ENCODE measurements at places on chromosomes 4 and X.

DNA sequence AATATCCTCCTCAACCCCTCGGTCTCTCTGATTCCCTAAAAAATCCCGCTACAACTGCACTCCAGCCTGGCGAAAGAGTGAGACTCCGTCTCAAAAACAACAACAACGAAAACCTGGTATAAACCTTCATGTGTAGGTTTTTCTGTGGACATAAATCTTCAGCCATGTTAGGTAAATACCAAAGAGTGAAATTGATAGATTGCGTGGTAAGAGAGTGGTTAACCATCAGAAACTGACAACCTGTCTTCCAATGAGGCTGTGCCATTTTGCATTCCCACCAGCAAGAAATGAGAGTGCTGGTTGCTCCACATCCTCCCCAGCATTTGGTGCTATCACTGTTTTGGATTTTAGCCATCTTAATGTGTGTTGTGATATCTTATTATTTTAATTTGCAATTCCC, 10.9 kb downstream of the TBC1D19 start:
- DNase-seq = no peak

DNA sequence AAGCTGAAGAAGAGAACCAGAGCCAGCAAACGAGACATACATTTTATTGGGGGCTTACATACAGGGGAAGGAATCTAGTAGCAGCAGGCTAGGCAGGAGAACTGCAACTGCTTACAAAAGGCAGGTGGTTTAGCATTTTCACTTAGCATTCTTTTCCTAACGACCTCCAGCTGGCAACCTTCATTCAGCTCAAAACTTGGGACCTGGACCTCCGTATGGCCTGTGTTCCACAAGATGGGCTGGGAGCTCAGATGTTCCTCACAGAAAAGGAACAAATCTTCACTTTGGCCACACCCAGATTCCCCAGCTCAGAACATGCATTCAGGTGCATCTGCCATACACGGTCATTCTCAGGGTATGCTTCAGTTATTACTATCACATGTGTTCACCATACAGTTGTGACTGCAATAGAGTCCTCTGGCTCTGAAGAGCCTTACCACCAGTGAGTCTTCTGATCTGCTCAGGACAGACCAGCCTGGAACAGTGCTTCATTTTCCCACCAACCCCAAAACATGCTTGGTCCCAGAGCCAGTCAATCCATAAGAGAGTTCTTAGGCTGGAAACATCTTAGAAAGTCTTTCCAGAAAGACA, 29.6 kb upstream of the AP1AR start:
- DNase-seq = no peak

DNA sequence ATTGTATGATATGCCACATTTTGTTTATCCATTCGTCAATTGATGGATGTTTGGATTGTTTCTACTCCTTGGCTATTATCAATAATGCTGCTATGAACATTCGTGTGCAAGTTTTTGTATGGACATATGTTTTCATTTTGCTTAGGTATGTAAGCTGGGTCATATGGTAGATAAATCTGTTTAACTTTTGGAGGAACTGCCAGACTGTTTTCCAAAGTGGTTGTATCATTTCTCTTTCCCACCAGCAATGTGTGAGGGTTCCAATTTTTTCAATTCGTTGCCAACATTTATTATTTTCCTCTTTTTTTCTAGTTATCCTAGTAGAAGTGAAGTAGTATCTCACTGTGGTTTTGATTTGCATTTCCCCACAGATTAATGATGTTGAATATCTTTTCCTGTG, 71.8 kb downstream of the DIAPH2 start:
- no peak for DNase-seq

DNA sequence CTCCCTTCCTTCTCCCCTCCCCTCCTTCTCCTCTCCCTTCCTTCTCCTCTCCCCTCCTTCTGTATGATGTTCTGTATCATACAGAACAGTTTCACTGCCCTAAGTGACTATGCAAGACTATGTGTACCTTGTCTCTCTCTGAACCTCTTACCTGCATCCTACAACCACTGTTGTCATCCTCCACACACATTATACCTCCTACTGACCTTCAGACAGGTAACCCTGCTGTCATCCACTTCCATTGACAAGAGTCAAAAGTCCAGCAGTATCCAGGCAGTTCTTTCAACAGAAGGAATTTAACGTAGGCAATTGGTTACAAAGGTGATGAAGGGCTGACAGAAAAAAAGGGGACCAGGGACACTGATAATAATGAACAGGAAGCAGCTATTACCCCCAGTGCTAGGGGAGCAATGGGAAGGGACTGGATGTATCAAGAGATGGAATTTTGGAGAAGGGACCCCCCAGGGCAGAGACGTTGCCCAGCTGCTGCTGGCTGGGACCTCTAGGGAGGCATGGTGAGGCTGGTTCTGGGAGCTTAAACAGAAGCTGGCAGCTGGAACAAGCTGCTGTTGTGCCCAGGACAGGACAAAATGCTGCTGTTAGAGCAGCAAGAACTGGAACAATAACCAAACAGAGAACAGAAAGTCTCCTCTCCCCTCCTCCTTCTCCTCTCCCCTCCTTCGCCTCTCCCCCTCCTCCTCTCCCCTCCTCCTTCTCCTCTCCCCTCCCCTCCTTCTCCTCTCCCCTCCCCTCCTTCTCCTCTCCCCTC, 84.7 kb downstream of the DCTD start:
- no peak for DNase-seq

- DNase-seq = no peak
These were observed 51.5 kb downstream of the NPNT start for GRCh38 chr4:105946771-105947170.

GRCh38 chr4:43816116-43816515, 632.5 kb downstream of the KCTD8 start:
- no peak for DNase-seq

- DNase-seq = no peak
These were observed 502.7 kb upstream of the SMIM31 start for GRCh38 chr4:164251257-164251656.

DNA sequence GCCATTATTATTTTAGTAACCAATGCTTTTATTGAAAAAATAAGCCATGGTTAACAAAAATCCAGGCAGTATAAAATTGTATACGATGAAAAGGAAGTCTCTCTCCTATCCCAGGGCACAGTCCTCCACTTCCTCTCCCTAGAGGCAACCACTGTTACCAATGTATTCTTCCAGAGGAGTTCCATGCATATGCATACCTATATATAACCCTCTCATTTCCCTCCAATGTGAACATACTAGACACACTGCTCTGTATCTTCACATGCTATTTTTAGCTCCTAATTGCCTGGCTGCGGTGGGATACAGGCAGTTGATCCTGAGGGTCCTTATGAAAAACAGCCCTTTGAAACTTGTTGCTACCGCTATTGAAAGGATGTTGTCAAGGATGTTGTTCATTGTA, 33.8 kb downstream of the PRPS1 start:
- DNase-seq = no peak

DNA sequence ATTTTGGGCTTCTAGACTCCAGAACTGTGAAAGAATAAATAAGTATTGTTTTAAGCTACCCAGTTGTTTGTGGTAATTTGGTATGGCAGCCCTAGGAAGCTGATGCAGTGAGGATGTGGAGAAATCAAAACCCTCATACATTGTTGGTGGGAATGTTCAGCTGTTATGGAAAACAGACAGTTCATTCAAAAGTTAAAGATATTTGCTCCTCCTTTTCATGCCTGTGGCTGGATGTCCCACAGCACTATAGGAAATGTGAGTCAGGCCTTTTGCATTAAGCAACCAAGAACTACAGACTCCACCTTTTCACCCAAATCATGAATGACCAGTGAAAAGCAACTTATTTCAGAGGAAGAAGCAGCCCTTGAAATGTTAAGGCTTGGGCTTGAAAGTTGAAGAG, 6.7 kb downstream of the BBS12 start:
- no peak for DNase-seq

DNA sequence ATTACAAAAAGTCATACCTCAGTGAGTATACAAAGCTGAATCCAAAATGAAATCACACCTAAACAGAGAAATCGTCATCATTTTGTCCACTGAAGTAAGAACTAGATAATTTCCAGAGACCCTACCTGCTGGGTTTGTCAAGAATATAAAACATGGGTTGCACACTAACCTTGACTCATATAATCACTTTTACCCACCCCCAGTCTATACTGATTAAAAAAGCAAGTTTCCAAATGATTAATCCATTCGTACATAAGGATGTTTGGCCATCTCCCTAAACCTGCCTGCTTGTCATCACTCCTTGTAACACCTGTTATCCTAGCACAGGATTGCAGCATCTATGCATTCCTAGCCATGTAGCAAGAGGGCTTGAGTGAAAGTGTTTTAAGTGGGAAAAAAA, 4.7 kb downstream of the RAP2C start:
- DNase-seq = no peak

GRCh38 chrX:9330249-9330982, 134.4 kb upstream of the TBL1X start:
- DNase-seq = no peak

DNA sequence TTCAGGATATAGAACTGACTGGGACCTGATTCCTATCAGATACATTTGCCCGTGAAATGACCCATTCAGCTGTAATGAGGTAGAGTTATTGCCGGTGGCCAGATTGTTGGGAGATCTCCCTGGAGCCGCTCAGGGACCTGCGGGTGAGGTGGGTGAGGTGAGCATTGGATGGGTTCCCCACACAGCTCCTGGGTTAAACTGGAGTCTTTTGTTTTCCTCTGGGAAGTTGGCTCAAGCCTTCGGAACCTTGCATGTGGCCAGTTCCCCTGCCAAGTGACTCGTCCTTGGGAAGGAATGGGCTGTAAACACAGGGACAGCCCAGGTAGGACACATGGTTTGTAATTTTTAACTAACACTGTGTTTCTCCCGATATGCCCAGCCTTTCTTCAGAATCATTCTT, 31.6 kb upstream of the KIT start:
- DNase-seq = no peak

- DNase-seq = no peak
These were observed 56.0 kb downstream of the UGT8 start for GRCh38 chr4:114654592-114654991.

GRCh38 chr4:168534535-168534934, 37.7 kb downstream of the PALLD start:
- no peak for DNase-seq

GRCh38 chr4:96056346-96056934, 216.5 kb downstream of the PDHA2 start:
- no peak for DNase-seq

DNA sequence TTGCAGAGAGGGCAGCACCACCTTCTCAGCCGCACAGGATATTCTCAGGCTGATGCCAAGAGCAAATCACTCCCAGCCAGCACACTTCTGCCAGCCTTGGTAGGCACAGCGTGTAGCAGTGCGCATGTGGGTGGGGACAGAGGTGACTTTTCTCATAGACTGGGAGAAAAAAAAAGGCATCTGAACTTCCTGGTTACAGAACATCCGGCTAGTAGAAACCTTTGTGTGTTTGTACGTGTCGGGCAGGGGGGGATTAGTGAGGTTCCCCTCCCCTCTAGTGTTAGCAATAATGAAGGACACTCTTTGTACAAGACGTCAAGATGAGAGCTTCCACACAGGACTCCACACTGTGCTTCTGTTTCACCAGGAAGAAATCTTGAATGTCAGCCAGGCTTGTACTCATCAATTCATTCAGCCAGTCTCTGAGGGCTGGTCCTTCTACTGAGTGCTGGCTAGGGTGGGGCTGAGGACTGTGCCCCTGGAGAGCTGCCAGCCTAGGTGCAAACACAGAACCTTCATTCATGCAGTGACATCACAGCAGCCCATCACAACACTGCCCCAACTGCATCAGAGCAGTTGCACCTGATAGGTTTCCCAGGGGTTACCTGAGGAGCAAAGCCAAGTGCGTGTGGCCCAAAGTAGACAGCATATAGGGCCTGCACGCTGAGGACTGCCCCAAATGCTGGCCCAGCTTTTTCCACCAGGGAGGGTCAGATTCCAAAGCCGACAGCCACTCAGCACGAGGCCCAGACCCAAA, 34.7 kb downstream of the SLC25A5 start:
- DNase-seq = no peak

GRCh38 chr4:109315818-109316217, 13.4 kb upstream of the COL25A1 start:
- no peak for DNase-seq

DNA sequence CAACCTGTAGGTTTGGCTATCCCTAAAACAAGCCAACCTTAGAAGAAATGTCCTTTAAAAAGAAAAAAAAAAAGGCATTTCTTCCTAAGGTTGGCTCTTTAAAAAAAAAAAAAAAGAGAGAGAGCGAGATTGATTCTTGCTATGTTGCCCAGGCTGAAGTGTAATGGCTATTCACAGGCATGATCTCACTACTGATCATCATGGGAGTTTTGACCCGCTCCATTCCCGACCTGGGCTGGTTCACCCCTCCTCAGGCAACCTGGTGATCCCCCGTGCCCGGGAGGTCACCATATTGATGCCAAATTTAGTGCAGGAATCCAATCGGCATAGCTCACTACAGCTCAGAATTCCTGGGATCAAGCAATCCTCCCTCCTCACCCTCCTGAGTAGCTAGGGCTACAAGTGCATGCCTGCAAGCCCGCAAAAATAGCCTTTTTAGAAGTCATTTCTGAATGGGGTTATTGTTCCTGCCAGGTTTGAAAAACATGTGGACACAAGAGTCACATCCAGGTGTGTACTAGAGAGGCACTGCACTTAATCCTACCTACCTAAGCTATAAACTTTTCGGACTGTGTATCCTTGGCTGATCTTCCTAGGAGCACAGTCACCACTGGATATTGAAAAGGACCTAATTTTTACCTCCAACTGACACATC, 61.4 kb upstream of the ZCCHC13 start:
- no peak for DNase-seq

DNA sequence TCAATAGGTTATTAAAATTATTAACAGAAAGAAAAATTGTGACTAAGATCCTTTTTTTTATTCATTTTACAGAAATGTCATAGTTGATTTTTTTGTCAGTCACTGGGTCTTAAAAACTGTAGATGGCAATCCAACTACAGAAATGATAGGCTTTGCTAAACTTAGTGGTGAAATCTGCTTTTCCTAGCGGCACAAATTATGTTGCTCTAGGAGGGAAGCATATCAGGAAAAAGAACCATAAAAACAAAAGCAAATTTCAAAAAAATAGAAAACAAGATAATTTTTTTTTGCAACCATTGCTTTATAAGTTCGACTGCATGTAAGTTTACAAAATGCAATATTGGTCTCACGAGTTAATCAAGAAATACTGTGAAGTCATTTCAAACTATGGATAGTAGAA, 443.5 kb upstream of the IGFBP7 start:
- DNase-seq = no peak

GRCh38 chr4:81874661-81875515, 403.2 kb upstream of the RASGEF1B start:
- no peak for DNase-seq

DNA sequence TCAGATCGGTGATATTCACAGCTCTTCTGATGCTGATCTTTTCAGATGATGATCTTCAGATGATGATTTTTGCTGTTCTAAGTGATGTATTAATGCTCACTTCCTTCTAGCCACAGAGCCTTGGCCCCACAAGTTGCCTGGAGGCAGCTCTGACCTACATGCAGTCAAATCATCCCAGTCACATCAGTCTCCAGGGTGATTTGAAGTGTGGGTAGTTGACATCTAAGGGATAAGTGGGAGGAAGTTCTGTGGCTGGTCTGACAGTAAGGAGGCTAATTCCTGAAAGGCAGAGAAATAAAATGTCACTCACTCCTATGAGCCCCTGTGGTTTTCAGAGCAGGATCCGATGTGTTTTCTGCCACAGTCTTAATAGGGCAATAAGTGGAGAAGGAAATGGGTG, 79.8 kb upstream of the RPL34 start:
- DNase-seq = no peak

GRCh38 chr4:75555294-75556164, at the start of gene ODAPH:
Gene ODAPH, plus strand, starts transcription at chr4:75556066. Its CDS starts 17 bp downstream, at chr4:75556083.
- DNase-seq = no peak

GRCh38 chr4:76981644-76982043, 32.1 kb downstream of the SEPTIN11 start:
- DNase-seq = no peak

- no peak for DNase-seq
These were observed 6.3 kb downstream of the AFP start for GRCh38 chr4:73442275-73442674.
